Ammon's horn (tissue), 1 donor: ENCODE measurements at places on chromosomes 7 and 10.

DNA sequence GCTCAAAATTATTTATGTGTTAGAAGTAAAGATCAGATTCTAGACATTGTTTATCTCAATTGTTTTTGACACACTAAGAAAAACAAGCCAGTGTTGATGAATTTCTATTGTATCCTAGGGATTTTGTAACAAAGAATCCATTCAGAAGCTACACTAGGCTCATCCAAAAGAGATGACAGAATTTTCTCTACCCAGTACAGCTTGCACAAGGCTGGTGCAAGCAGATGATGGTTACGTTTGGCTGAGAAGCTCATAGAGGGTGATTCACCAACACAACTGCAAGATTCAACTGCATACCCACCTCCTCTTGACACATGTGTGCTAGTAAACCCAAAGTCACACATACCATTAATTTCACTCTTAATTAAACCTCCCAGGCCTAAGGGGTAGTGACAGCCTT, 20.8 kb downstream of the GRM3 start:
- peak; percentile 89 for DNase-seq

GRCh38 chr10:44233561-44234482, 151.1 kb downstream of the CXCL12 start:
- DNase-seq, result no peak

- no peak for DNase-seq
Measured at GRCh38 chr10:11025978-11026377, 8.3 kb downstream of the CELF2 start.

DNA sequence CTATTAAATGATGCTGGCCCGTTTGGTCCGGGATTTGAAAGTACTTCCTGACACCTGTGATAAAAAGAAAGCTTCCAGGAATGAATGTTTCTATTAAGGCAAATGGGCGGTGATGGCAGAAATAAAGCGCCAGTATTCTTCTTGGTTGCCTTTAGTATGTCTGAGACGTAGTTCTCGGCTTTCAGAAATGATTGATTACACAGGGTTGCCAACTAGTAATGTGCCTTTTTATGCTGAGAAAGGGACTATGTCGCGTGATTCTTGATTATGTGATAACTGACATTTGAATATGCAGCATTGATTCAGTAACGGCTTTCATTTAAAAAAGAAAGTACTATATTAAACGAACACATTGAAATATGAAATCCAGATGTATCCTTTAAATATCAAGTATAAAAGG, 13.9 kb downstream of the ZRANB1 start:
- DNase-seq, result no peak

GRCh38 chr7:129401967-129402860, 32.0 kb upstream of the STRIP2 start:
- no peak for DNase-seq

DNA sequence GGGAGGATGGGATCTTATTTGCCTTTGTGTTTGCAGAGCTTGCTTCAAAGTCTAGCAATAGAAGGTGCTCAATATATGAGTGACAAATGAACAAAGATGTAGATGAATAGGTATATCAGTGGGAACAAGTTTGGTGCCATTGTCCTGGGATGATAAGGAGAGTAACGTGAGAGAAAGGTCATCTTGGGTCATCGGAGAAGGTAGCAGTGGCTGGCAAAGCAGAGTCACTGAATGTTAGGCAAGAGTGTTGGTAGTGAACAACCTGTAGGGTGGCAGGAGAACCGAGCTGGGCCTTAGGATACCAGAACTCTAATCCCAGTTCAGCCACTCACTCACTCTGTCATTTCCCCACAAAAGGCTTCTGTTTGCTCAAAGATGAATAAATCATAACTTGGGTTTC, 87.2 kb downstream of the CCDC71L start:
- no peak for DNase-seq

- no peak for DNase-seq
Measured at GRCh38 chr7:49866076-49866735, 92.8 kb downstream of the VWC2 start.

GRCh38 chr10:36676321-36676720, 449.1 kb upstream of the ANKRD30A start:
- no peak for DNase-seq

GRCh38 chr10:48811917-48812316, 127.2 kb downstream of the WDFY4 start:
- no peak for DNase-seq

DNA sequence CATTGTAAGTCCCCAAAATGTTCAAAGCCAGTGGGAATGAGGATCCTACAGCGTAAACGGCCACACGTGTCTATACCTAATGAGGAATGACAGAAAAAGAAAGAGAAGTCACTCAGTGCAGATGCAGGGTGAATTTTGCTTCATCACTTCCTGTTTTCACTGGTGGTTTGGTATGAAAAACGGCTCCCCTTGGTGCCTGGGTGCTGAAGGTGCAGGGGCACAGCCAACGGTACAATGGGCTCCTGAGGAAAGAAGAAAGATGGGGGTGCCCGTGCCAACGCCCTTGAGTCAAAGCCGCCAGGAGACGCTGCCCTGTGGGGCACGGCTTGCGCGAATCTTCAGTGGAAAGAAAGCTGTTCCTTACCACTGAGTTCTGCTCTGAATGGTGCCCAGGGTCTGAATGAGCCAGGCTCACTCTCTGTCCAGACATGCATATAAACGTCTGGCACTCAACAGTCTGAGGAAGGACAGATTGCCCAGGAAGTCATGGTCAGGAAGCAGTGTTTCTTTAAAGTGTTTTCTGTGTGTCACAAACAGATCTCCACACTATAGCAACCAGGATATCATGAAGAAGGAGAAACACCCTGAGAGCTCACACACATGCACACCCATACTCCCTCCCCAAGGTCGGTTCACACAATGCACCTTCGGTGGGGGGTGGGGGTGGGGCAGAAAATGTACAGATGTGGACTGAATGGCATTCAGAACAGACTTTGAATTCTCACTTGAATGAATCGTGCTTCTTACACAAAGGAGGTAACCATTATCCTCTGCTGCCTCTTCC, 105.8 kb downstream of the ELMO1 start:
- peak; percentile 47 for DNase-seq

DNA sequence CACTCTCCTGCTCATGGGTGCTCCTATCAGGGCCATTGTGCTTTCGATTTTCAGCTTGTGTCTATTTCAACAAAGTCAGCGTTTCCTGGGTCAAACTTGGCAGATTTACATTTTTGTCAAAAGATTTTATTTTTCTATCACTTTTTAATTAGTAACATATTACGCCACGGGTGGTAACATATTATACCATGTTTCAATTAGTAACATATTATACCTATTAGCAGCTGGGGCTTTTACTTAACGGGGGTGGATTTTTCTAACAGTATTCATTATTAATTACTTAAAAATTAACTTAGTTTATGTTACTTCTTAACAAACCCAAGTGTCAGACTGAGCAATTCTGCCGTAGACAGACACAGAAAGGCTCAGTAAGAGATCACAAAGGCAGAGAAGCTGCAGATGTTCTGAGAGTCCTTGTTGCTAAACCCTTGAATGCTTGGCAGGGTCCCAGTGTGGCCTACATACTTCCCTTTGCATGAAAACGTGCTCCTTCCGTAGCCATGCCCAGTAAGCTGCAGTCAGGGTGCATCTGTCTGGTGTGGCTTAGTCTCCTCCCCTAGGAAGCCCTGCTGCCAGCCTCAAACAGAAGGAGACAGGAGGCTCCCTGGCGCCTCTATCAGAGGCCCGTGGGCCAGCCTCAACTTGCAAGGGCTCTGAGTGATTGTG, 263.1 kb upstream of the CXCL12 start:
- DNase-seq, result peak; percentile 38

DNA sequence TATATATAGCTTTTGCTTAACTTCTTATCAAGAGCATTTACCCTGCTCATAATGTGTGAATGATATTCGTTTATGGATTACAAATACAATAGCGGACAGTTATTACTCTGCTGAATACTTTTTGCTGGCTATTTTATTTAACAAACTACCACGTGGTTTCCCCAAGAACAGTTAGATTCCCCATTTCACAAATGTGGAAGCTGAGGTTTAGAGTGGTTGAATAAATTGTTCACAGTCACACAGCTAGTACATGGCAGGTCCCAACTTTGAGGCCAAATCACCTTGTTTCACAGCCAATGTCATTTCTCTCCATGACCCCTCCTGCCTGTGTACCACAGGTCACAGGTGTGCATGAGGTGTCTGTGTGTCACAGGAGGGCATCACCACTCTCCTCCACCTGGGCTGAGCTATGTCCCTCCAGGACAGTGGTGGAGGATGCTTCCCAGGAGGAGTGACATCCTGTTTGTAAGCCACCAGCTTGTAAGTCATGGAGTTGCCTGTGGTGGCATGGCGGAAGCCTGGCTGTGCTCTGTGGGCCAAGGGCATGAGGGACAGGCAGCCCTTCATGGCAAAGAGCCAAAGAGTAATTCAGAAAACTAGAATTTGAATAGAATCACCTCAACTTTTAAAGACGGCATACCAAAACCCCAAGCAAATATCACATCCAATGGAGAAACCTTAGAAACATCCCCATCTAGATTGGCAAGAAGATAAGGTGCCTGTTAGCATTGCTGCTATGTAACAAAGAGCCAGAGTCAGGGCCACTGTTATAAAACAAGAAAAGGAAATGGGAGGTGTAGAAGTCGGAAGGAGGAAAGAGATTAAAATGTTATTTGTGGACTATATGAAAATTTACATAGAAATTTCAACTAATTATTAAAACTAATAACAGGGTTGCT, 51.9 kb downstream of the AOC1 start:
- no peak for DNase-seq

DNA sequence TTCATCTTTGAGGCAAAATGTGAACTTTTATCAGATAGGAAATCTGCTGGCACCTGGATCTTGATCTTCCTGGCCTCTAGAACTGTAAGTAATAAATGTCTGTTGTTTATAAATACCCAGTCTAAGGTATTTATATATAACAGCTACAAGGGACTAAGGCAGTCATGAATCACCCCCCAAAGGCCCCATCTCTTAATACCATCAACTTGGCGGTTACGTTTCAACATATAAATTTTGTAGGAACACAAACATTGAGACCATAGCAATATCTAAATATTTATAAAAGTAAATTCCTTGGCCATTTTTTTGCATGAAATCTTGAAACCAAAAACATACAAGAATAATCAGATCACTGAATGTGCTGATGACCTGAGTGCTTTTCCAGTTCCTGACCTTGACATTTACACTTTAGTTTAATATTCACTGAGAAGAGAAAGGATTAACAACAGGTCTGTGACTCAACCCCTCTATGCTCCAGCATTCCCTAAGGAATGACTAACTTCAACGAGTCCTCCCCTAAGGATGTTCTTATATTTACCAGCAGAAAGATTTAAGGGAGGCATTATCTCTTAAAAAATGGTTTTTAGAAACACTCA, 1438.5 kb upstream of the CELF2 start:
- no peak for DNase-seq

DNA sequence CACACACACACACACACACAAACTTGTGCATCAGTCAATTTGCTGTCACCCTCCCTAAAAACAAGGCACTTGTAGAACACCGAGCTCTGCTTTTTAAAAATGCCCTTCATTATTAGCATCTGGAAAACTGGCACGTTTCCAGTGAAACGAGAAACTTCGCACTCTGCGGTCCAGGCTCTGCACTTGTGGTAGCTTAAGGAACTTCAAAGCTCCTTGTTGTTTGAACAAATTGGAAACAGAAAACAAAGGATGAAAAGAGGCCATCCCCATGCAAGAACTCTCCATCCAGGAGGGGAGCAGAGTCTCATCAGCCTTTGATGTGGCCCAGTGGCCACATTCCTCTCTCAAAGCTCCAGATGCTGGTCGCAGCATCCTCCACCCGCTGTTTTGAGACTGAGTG, 105.1 kb downstream of the C10orf90 start:
- DNase-seq, result no peak

DNA sequence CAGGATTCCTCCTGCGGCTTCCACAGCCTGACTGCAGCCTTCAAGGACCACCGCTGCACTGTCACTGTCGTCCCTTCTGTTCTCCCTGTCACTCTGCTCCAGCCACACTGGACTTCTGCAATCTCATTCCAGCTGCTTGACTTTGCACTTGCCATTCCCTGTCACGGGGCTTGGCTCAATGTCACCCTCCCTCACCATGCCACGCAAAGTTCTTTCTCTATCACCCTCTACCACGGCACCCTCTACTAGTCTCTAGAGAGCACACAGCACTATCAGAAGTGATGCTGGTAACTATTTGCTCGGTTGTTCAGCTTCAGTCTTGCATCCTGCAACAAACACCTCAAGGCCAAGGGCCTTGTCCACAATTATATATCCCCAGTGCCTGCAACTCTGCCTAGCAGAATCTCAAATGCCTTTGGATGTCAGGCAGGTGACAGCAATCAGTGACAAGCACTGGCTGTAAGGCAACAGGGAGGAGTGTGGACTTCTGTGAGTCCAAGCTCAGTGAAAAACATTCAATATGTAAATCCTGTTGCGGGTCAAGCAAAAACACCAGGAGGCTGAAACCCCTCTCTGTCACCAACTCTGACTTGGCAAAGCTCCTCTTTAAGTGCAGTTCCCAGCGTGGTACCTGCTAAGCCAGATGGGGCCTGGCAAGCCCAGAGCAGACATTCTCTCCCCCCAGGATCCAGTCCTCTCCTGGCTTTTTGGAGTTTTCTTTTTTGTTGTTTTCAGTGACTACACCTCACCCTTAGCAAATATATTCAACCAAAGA, 259.9 kb downstream of the FGFR2 start:
- no peak for DNase-seq

DNA sequence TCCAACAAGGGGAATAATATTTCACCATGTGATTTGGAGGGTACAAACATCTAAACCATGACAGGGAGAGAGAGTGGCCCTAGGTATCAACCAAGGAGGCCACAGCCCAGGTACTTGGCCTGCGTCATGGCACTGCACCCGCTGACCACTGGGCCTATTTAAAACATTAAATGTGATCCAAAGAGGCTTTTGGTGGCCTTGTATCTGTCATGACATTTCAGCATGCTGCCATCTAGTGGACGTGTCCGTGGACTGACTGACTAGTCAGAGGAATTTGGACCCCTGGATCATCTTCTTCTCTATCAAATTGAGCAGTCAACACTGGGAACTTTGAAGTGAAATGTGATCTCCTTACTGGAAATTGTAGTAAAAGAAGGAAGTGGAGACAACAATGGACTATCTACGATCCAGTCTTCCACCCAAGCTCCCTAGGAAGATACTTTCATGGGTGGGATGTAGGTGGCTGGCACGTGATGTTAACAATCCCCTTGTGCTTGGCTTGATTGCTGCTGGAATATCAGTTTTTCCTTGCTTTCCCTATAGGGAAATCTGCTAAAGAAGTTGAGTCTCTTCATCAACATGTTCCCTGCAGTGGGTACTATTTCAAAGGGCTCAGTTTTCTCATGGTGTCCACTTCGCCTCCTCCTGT, 24.6 kb upstream of the ITGA8 start:
- DNase-seq, result peak; percentile 52

- DNase-seq, result no peak
Measured at GRCh38 chr7:26681819-26682418, 182.5 kb downstream of the SKAP2 start.

GRCh38 chr7:137544453-137545058, 201.0 kb upstream of the PTN start:
- DNase-seq, result no peak

GRCh38 chr10:88472540-88472939, 110.6 kb downstream of the RNLS start:
- DNase-seq, result no peak

- no peak for DNase-seq
Measured at GRCh38 chr7:101465131-101465530, 102.5 kb downstream of the COL26A1 start.

GRCh38 chr7:102322202-102322715, 34.0 kb downstream of the SPDYE6 start:
- DNase-seq, result no peak

- no peak for DNase-seq
Measured at GRCh38 chr7:47953822-47954221, 5.6 kb upstream of the PKD1L1 start.

GRCh38 chr10:127909716-127910463, 3.0 kb downstream of the PTPRE start:
- no peak for DNase-seq
